ENCODE measurements at places on chromosomes 11 and 22.

GRCh38 chr11:131859538-131860210, 489.3 kb downstream of the NTM start:
- no peak for DNase-seq

DNA sequence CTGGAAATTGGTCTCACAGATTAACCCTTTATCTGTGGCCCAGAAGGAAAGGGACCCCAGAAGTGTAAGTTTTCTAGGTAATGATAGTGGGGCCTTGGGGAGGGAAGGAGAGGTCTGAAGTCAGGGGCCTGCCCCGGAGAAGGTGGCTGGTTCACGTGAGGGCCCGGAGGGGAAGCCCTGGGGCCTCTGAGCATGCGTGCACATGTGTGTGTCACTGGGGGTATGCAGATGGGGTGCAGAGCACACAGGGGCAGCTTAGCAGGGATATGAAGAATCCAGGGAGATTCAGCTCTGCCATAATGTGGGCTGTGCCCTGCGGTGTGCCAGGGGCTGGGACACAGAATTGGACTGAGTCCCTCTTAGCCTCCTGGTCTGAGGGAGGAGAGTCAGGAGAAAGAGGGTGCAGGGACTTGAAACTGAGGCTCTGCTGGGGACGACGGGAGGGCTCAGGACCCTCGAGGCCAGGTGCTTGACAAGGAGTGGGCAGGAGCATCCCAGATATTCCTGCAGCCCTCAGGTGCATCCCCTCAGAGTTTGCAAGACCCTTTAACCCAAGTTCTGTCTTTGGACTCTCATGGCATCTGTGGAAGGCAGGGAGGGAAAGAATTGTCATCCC, 15.5 kb downstream of the MYO7A start:
- no peak for DNase-seq

DNA sequence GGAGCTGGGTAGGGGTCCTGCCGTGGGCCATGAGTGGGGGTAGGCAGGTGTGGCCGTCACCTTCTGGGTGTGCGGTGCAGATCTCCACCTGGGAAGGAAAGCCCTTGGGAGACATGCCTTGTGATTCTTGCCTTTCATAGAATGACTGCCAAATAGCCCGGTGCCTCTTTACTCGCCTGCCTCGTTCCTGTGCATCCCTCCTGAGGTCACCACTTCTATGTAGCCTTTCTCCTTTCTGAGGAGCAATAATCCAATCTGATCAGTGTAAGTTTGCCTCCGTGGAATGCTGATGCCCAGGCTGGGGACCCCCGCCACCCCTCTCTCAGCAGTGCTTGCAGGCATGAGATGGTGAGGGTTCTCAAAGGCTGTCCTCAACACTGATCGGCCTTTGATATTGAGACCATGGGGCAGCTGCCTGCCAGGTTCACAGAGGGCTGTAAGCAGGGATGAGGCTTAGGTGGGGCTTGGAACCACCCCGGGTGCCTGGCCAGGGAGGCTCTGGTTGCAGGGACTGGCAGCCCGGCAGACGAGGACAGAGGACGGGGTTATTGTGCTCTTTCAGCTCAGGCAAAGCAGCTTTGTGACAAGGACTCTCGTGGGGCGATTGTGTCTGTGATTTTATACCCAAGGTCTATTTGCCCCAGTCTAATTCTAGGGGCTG, 86.1 kb upstream of the WNT7B start:
- no peak for DNase-seq

DNA sequence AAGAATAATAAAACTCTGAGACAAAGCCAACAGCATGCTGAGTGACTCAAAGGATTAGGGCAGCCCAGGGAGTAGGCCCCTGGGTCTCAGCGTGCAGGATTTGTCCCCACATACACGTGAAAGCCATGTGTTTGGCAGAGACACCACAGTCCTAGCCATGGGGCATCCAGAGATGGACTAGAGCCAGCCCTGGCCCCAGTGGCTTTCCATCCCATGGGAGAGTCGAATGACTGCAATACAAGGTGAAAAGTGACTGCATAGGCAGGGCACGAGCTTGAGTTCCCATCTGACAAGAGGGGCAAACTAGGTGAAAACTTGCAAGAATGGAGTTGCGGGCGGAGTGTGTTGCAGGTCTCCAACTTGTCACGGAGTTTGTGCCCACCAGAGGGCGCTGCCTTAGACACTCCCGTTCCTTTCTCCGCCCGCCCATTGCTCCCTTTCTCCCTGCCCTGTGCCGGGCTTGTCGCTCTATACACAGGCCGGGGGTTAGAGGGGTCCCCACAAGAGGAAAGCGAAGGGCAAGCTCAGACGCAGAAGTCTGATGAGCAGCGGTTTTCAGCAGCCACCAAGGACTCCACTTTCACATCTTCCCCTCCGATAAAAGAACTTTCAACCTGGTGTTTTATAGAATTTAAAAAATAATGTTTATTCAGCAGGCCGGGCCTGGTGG, 24.2 kb downstream of the TSKU start:
- DNase-seq, result peak; percentile 85

- DNase-seq, result no peak
Measured at GRCh38 chr22:17086788-17087497, 2.1 kb downstream of the IL17RA start.

- DNase-seq, result peak; percentile 35
Measured at GRCh38 chr22:29154364-29155048, 51.2 kb upstream of the EMID1 start.

- DNase-seq, result no peak
Measured at GRCh38 chr11:114272311-114272710, 23.9 kb upstream of the NNMT start.

DNA sequence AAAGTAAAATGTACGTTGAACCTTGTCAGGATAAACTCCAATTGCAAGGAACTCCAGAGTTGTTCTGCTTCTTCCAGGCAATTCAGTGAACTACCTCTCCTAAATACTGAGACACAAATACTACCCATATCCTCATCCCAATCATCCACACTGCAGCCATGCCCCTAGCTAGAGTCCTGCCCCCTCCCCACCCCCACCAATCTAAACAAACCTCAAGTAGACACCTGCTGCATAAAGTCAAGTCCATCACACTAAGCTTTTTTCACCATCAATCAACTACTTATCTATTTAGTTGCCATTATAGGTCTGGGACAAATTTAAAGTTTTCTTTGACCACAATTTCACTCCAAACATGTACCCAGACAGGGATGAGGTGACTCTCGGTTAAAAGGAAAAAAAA, 93.2 kb upstream of the APOA1 start:
- DNase-seq, result no peak

DNA sequence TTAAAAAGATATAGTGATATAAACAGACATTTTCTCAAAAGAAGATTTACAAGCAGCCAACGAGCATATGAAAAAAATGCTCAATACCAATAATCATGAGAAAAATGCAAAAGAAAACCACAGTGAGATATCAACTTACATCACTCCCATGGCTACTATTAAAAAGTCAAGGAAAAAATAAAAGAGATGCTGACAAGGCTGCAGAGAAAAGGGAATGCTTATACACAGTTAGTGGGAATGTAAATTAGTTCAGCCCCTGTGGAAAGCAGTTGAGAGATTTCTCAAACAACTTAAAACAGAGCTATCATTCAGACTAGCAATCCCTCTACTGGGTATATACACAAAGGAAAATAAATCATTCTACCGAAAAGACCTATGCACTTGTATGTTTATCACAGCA, 97.1 kb upstream of the CARD18 start:
- peak; percentile 86 for DNase-seq

- no peak for DNase-seq
Measured at GRCh38 chr11:115406404-115406803, 97.8 kb downstream of the CADM1 start.

- DNase-seq, result no peak
Measured at GRCh38 chr22:30245181-30245984, 1.2 kb downstream of the LIF start.

GRCh38 chr11:32087597-32087996, 3.3 kb upstream of the RCN1 start:
- peak; percentile 64 for DNase-seq

GRCh38 chr11:123448823-123449222, 18.8 kb downstream of the GRAMD1B start:
- DNase-seq, result no peak

Data from H4 (cell line).